ENCODE measurements at places on chromosomes 1 and 21.

DNA sequence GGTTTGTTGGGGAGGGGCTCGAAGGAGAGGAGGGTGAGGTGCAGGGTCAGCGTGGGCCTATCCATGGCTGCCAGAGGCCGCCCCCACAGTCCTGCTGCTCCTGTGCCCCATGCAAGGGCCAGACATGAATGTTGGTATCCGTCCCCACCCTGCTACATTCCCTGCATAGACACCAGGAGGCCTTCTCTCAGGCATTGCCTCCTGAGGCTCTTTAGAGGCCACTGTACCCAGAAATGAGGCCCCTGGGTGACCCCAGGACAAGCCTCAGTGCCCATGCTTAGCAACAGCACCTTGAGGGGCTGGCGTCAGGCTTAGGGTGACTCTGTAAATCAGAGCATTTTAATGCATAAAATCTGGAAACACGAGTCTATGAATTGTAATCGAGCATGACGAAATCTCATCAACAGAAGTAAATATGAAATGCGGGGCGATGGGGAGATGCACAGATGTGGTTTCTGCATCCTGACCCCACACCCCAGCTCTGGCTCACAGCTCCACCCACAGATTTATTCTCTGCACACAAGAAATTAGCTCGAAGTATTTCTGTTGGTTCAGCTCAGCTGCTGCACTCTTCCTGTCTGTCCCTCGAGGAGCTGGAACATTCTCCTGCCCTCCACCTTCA is 124.0 kb upstream of the CSF3R start:
- DNase-seq, result no peak

DNA sequence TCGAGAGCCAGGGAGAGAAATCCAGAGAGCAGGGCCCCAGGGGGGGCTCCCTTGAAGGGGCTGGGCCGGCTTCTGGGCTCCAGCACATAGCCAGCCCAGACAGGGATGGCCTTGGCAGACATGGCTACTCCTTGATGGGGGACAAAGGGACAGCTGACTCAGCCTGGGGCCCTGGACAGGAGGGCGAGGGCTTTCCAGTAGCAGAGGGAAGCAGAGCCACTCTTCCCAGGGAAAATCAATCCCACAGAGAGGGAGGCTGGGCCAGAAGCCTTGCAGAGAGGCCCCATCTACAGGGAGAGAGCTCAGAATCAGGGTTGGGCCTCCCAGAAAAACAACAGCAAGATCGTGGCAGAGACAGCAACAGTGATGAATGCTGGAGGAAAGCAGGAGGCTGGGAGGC is 15.6 kb downstream of the IGFN1 start:
- DNase-seq, result no peak

GRCh38 chr1:15704526-15705183 is 20.5 kb downstream of the PLEKHM2 start:
- DNase-seq, result no peak

- DNase-seq, result no peak
These were observed 32.3 kb downstream of the RCAN1 start for GRCh38 chr21:34582506-34583150.

Measured in hematopoietic multipotent progenitor cell (in vitro differentiated cells).